Activated naive CD8-positive, alpha-beta T cell treated with anti-CD3 and anti-CD28 coated beads for 36 hours (primary cell): ENCODE measurements at places on chromosomes 12 and 14.

GRCh38 chr14:100592972-100593371 is 5.8 kb upstream of the BEGAIN start:
- no peaks in the 10 kb centered on the region for H3K36me3 ChIP-seq
- no peak for DNase-seq
- H3K4me3 ChIP-seq: no peak overlapping the region
- peaks cover 16% of the 10 kb centered on the region for H3K27me3 ChIP-seq
- no peak overlapping the region for H3K27ac ChIP-seq

- DNase-seq: no peak
- no peak overlapping the region for H3K27ac ChIP-seq
- no peaks in the 10 kb centered on the region for H3K4me1 ChIP-seq
- peaks cover 16% of the 10 kb centered on the region for H3K27me3 ChIP-seq
Observed at GRCh38 chr14:51733147-51733546, 81.4 kb downstream of the FRMD6 start.

- peak; percentile 61 for DNase-seq
- H3K36me3 ChIP-seq: no peaks in the 10 kb centered on the region
- H3K4me3 ChIP-seq: no peak overlapping the region
- no peaks in the 10 kb centered on the region for H3K27me3 ChIP-seq
- H3K27ac ChIP-seq: no peak overlapping the region
- peaks cover 6% of the 10 kb centered on the region for H3K4me1 ChIP-seq
Observed at GRCh38 chr14:76872796-76873432, 46.7 kb downstream of the LRRC74A start.

- peak; percentile 67 for DNase-seq
- peak within 1 kb of the TSS; percentile 81 for H3K4me3 ChIP-seq
- no peaks in the 10 kb centered on the region for H3K36me3 ChIP-seq
- H3K27me3 ChIP-seq: no peaks in the 10 kb centered on the region
- H3K4me1 ChIP-seq: peaks cover 34% of the 10 kb centered on the region
- peak within 1 kb of the TSS; percentile 45 for H3K27ac ChIP-seq
Observed at GRCh38 chr14:104689109-104689880, at the start of gene INF2. Gene INF2, plus strand, starts transcription at chr14:104689618. Its CDS starts 11,748 bp downstream, at chr14:104701366.

GRCh38 chr14:74968811-74969210 is 13.4 kb upstream of the PGF start:
- no peak overlapping the region for H3K4me3 ChIP-seq
- no peak overlapping the region for H3K27ac ChIP-seq
- peaks cover 2% of the 10 kb centered on the region for H3K4me1 ChIP-seq
- H3K36me3 ChIP-seq: no peaks in the 10 kb centered on the region
- DNase-seq: no peak

GRCh38 chr14:34003691-34004090 is 52.8 kb upstream of the EGLN3 start:
- no peaks in the 10 kb centered on the region for H3K36me3 ChIP-seq
- no peak overlapping the region for H3K27ac ChIP-seq
- DNase-seq: no peak
- no peaks in the 10 kb centered on the region for H3K4me1 ChIP-seq
